ENCODE measurements at places on chromosomes 5 and 9.

DNA sequence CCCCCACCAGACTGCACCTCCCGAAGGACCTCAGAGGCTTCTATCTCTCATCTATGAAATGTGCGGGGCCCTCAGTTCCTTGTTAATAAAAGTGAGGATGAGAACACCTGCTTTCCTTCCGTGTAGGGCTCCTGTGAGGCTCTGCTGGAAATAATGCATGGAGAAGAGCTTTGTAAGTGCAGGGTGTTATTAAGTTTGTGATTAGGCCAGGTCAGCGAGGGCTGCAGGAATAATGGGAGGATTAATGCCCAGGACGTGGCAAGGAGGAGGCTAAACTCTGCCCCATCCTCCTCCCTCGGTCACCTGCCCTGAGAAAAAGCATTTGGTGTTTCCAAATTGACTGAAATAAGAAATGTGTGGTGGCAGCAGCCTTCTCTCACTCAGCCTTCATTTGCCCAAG lies 83.5 kb upstream of the HSPA9 start:
- no peak overlapping the region for H3K4me3 ChIP-seq
- H3K27ac ChIP-seq, result no peak overlapping the region
- no peaks in the 10 kb centered on the region for H3K36me3 ChIP-seq
- H3K27me3 ChIP-seq, result peaks cover 31% of the 10 kb centered on the region
- peaks cover 15% of the 10 kb centered on the region for H3K4me1 ChIP-seq

GRCh38 chr9:82574911-82575310 lies 488.0 kb downstream of the RASEF start:
- H3K27me3 ChIP-seq, result no peaks in the 10 kb centered on the region
- DNase-seq, result no peak
- H3K4me3 ChIP-seq, result no peak overlapping the region
- no peaks in the 10 kb centered on the region for H3K4me1 ChIP-seq
- H3K27ac ChIP-seq, result no peak overlapping the region

- H3K27ac ChIP-seq, result no peak overlapping the region
- peaks cover 2% of the 10 kb centered on the region for H3K27me3 ChIP-seq
- H3K4me1 ChIP-seq, result peaks cover 11% of the 10 kb centered on the region
- no peak overlapping the region for H3K4me3 ChIP-seq
These were observed 206.7 kb downstream of the FAM114A2 start for GRCh38 chr5:153831973-153832372.

GRCh38 chr5:14469551-14470377 lies 111.8 kb upstream of the OTULINL start:
- H3K27ac ChIP-seq, result peak overlapping the region; percentile 77
- peak overlapping the region; percentile 54 for H3K4me3 ChIP-seq
- H3K4me1 ChIP-seq, result peaks cover 69% of the 10 kb centered on the region
- peaks cover 19% of the 10 kb centered on the region for H3K27me3 ChIP-seq
- no peak for DNase-seq
- H3K36me3 ChIP-seq, result peaks cover 72% of the 10 kb centered on the region
